Aorta (tissue), 5 donors: ENCODE measurements at places on chromosomes 3 and 15. TPM values are rescaled to one million over a fixed set of nuclear protein-coding genes. Genes with fewer than 3 reads are reported as not detected.

The MCCC1 gene
- polyA plus RNA-seq = 8.5 TPM

The CDCP1 gene
- polyA plus RNA-seq = 0.33 TPM

The REC114 gene
- polyA plus RNA-seq = not detected

The SNTN gene
- polyA plus RNA-seq = not detected

The EOMES gene
- not detected for polyA plus RNA-seq

The UQCC5 gene
- 7.1 TPM for polyA plus RNA-seq

The PLA2G4F gene
- polyA plus RNA-seq = not detected

- no peak for DNase-seq
These were observed 6.1 kb upstream of the IFT57 start for GRCh38 chr3:108228286-108228685.

DNA sequence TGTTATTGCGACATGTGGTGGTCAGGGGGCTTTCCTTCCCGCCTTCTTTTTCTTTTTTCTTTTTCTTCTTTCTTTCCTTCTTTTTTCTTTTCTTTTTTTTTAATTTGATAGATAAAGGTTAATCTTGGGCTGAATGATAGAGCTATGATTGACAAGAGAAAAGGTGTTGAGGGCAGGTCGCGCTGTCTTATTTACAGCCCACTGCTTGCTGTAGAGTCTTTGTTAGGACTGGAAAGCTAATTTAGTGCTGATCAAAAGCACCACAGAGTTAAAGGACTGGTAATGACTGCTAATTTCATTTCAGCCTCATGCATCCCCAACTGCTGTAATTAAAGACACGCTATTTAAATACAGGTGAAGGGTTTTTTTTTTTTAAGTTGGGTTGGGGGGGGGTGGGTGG, 10.6 kb upstream of the SOX2 start:
- no peak for DNase-seq

DNA sequence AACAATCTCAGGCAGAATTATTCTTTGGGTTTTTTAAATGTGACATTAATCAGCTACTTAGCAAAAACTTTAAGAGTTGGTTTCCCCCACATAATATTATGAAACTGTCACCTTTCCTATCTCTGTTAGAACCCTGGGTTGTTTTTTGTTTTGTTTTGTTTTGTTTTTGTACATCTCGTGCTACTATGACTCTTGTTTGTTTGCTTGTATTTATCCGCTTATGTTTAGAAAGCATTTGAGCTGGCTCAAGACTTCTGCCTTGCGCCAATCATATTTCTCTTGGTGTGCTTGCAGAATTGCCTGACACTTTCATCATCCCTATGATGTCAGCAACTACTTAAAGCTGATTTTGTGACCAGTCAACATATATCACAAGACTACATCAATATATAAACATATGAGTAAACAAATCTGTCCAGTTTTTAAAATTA, 116.9 kb downstream of the DCLK3 start:
- no peak for DNase-seq

- peak; percentile 88 for DNase-seq
These were observed 52.7 kb upstream of the SPATA12 start for GRCh38 chr3:57007521-57008460.

- DNase-seq = no peak
These were observed 7.3 kb upstream of the SCAPER start for GRCh38 chr15:76912430-76912829.

DNA sequence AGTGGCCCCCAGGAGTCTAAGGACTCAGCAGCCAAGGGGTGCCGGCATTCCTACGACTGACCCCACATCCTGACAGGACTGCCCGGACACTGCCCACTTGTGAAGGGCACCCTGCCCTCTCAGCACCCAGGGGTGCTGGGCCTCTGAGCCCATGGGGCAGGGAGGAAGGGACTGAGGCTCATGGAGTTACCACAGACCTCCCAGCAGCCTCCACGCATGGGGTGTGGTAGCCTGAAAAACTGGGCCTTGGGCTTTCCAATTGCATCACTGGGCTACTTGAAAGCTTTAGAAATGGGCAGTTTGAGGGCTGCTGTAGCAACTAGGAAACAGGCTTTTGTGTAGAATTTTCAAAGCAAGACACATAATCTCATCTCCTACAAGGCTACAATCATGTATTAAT, 13.2 kb downstream of the TKT start:
- no peak for DNase-seq

GRCh38 chr15:70219256-70219895, 121.7 kb upstream of the TLE3 start:
- no peak for DNase-seq

GRCh38 chr3:49489247-49489646, 19.2 kb downstream of the DAG1 start:
- DNase-seq = no peak

DNA sequence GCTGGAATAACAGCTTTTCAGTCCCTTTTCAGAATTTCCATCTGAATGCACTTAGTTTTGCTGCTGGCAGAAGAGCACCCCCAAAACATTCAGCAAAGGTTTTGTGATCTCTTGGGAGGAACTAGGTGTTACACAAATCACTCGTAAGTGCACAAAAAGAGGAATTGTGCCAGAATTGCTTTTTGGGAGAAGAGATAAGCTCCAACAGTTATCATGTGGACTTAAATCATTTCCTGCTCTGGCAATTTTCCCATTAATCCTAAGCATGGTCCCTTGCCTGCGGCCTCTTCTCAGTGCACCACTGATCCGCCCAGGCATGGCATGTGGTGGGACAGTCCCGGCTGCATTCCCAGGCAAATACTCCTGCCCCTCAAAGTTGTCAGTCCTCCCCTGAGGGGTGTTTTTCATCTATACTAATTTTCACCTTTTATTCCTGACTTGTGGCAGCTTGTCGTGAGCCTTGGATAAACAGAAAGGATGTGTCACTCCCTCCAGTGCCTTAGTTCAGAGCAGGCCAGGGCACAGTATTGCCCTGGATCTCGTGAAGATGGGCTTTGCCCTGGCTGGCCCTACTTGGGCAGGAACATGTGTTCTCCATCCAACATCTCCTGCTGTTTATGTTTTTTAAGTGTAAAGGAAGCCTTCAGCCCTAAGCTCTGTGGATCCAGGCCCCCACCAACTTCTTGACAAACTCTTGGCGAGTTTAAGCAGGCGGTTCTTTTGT, 44.6 kb upstream of the VILL start:
- no peak for DNase-seq

GRCh38 chr3:46065294-46065705, 38.0 kb upstream of the XCR1 start:
- DNase-seq = peak; percentile 58

DNA sequence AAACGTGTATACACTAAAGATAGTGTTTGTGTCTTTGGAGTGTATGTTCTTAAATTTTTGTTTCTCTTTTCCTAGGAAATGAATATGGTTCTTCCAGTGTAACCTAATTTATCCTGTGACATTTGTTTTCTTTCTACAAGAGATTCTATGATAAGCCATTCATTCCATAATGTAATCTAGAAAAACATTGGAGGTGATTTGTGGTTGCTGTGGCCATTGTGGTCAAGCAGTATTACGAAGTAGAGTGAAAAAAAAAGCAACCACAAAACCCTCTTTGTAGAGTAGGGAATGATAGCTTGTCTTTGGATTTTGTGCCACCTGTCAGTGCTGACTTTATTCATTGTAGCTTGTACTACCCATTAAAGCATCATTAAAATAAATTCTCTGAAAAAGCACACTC, 1209.6 kb downstream of the ZPLD1 start:
- DNase-seq = no peak

- peak; percentile 82 for DNase-seq
These were observed at the start of gene CNTN4 for GRCh38 chr3:2098398-2099027. CNTN4 (plus strand) TSS chr3:2098866.

GRCh38 chr3:79598594-79598993, 169.2 kb downstream of the ROBO1 start:
- no peak for DNase-seq

DNA sequence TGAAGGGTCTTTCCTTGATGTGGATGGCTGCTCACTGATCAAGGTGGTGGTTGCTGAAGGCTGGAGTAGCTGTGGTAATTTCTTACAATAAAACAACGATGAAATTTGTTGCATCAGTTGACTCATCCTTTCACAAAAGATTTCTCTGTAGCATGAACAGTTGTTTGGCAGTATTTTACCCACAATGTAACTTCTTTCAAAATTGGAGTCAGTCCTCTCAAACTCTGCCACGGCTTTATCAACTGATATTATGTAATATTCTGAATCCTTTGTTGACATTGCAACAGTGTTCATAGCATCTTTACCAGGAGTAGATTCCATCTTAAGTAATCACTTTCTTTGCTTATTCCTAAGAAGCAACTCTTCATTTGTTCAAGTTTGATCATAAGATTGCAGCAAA, 252.6 kb downstream of the UBE2E2 start:
- DNase-seq = no peak

DNA sequence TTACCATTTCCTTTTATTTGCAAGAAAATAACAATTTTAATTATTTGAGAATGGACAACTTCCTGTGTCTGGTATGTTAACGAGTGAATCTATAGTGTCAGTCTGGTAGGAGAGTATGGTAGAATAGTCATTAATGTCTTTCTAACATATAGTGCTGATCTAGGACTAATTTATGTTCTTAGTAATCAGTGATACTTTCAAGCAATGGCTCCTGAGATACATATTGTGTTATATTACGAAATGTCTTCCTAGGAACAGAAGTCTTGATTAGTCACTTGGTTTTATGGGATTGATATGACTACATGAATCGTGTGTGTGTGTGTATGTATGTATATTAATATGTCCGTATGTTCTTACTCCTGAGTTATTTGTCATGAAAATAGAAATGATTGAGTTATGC, 66.6 kb upstream of the PAQR5 start:
- DNase-seq = no peak

GRCh38 chr3:73791356-73791755, 166.6 kb upstream of the PDZRN3 start:
- DNase-seq = no peak

DNA sequence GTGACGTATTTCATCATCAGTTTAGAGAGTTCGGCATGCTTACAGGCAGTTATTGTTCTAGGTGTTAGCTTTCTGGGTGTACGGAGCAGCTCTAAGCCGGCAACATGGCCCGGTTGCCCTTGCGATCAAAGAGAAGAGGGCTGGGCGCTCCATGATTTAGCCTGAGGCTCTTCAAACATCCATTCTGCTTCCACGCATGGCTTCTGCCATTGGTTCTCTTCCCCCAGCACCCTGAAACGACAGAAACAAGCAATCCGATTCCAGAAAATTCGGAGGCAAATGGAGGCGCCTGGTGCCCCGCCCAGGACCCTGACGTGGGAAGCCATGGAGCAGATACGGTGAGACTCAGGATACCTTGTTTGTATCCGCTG, 574 bp downstream of the NGRN start:
- peak; percentile 68 for DNase-seq

DNA sequence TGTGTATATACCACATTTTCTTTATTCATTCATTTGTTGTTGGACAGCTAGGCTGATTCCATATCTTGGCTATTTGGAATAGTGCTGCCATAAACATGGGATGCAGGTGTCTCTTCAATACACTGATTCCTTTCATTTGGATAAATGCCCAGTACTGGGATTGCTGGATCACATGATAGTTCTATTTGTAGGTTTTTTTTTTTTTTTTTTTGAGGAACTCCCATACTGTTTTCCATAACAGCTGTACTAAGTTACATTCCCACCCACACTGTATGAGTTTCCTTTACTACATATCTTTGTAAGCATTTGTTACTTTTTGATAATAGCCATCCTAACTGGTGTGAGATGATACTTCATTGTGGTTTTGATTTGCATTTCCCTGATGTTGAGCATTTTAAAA, 437.7 kb downstream of the DIPK2A start:
- DNase-seq = no peak

- peak; percentile 93 for DNase-seq
These were observed 2.3 kb upstream of the HAPLN3 start for GRCh38 chr15:88897456-88898194.
